AG10803 (cell line): ENCODE measurements at places on chromosomes 2 and 18.

GRCh38 chr2:28054916-28055315 is 164.4 kb downstream of the BABAM2 start:
- no peak for DNase-seq

DNA sequence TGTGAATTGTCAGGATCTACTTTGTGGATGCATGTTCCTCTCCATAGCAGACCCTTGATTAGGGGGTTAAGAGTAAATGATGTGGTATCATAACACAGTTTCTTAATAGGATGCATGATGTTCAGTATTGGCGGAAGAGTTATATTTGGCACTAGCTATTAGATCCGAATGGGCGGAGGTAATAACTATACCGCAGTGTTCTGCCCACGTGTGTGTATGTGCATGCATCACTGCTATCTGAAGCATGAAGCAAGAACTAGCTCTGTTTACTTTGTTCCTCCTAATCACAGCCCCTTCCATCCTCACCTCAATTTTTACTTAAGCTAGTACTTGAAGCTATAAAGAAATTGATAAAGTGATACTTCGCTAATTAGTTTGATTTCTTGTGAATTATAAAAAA is 159.6 kb upstream of the NOSTRIN start:
- DNase-seq = no peak

DNA sequence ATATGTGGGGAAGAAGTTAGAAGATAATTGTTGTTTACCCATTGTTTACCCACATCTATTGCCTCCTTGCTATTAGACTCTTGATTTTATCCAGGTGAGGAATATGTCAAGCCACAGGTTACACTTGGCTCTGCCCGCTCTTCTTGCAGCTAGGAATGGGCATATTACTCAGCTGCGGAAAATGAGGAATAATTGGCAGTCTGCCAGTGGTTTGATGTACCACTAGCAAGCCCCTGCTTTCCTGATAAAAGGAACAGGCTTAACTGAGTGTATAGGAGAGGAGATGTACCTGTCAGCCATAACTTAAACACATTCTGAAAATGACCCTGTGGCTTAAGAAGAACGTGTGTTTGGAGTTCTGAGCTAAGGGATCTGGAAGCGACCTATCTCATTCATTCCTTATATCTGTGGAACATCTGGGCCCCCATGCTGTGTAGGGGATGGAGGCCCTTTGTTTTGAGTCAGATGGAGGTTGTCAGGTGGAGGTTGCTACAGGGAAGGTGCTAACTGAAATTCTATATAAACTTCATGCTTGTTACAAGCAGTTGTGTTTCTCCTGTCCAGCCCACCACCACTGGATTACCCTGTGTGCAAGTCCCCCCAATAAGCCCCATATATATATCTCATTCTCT is 4.6 kb upstream of the FMNL2 start:
- no peak for DNase-seq

- no peak for DNase-seq
Measured at GRCh38 chr18:35572644-35573043, 8.9 kb upstream of the GALNT1 start.
